ENCODE measurements at places on chromosomes 2 and 18.
A peak's percentile ranks its signal among the peaks of the same experiment; 100 is the strongest.

GRCh38 chr18:41537666-41538065, 417.4 kb upstream of the PIK3C3 start:
- DNase-seq, result no peak

GRCh38 chr2:138500592-138501424, 762 bp upstream of the SPOPL start:
- DNase-seq, result no peak

DNA sequence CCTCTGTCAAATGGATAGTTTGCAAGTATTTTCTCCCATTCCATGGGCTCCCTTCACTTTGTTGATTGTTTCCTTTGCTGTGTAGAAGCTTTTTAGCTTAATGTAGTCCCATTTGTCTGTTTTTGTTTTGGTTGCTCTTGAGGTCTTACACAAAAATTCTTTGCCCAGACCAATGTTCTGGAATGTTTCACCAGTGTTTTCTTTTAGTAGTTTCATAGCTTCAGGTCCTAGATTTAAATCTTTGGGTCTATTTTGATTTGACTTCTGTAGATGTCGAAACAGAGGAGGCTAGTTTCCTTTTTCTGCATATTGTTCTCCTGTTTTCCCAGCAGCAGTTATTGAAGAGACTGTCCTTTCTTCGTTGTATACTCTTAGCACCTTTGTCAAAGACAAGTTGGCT, 351.6 kb downstream of the PTPRM start:
- no peak for DNase-seq

- no peak for DNase-seq
Measured at GRCh38 chr2:232434563-232435374, 21.2 kb upstream of the ALPI start.

DNA sequence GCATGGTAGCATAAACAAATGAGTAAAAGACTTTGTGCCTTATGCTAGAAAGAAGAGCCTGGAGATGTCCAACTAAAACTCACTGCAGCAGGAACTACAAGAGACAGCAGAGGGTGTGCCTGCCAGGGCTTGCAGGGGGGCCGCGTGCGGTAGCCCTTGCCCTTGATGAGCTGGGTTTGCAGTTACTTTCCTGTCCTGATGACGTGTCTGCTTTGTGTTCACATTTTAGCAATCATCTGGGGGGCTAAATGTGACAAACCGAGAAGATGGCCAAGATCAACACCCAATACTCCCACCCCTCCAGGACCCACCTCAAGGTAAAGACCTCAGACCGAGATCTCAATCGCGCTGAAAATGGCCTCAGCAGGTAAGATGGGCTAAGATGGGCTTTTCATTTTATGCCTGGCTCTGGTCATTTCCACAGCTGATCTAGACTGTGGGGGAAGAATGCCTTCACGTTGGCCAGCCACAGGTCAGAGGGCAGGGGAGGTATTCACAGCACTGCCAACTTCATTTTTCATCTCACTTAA, 23.5 kb downstream of the CNGA3 start:
- no peak for DNase-seq

- DNase-seq, result no peak
Measured at GRCh38 chr2:199279146-199279545, 178.6 kb downstream of the SATB2 start.

GRCh38 chr2:6233993-6234392, 541.8 kb downstream of the SOX11 start:
- no peak for DNase-seq

- no peak for DNase-seq
Measured at GRCh38 chr2:73961823-73962615, 22.7 kb upstream of the TET3 start.

- no peak for DNase-seq
Measured at GRCh38 chr2:234674781-234675201, 177.9 kb upstream of the ARL4C start.

DNA sequence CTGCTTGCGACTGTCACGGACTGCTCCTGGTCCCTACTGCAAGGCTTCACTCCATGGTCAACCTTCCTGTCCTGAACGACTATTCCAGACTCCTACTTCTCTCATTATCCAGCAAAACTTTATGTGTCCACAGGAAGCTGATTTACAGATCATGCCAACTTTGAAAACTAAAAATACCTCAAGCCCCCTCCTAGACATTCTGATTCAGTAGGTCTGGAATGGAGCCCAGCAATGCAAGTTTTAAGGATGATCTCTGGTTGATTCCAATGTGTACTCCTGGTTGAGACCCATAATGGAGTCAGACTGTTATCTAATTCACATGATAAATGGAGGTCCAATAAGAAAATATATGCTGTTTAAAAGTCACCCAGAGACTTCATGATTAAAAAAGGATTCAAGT, 13.1 kb upstream of the LRATD1 start:
- no peak for DNase-seq

- no peak for DNase-seq
Measured at GRCh38 chr2:152383702-152384101, 48.7 kb downstream of the FMNL2 start.

GRCh38 chr2:96336873-96337272, 1.3 kb downstream of the NCAPH start:
- DNase-seq, result no peak

GRCh38 chr18:57798713-57799373, 4.3 kb downstream of the ATP8B1 start:
- no peak for DNase-seq

DNA sequence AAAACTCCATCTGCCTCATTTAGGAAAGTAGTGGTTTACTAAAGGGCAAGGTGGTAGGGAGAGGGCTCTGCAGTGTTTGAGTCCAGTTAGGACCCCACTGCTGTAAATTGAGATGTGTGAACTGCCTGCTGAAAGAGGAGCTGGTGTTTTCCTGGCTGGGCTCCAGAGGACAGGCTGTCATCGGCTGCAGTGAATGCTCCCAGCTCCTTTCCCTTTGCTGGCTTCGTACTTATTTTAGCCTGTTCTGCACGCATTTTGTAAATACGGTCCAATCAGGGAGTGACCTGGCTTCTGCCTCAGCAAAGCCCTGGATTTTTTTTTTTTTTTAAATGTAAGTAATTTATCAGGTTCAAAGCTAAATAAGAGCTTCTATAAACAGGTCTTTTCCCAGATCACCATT, 37.5 kb downstream of the SLC4A3 start:
- DNase-seq, result no peak

DNA sequence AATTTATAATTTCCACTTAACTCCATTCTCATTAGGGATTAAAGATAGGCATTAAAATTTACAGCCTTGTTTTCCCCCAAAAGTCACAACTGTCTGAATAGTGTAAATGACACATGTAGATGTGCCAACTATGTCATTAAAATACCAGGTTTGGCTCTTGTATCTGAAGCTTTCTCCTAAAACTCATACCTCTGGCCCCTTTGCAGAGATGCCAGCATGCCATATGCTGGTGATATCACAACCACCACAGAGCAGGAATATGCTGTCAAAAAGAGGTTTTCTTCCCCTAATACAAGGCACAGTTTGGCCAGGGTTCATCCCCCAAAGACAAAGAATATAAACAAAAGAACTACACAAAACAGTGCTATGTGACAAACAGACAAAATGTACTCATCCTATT, 65.4 kb downstream of the REV1 start:
- DNase-seq, result no peak

DNA sequence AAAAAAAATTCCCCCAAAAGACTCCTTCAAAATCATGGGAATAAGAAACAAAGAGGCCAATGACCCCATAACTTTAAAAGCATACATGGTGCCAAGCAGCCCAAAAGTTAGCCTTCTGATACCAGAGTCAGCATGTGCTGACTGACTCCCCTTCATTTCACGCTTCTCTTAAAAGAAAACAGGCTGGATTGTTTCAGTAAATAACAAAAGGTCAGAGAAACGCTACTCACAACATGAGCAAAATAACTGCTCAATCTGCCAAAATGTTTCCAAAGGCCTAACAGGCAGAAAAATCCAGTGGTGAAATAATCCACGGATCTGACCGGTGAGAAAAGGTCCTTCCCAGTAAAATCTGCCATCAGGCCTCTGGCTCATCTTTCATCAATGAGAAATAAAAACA, 71.6 kb downstream of the BCL2 start:
- no peak for DNase-seq

GRCh38 chr2:64192125-64192479, 47.9 kb upstream of the PELI1 start:
- no peak for DNase-seq

DNA sequence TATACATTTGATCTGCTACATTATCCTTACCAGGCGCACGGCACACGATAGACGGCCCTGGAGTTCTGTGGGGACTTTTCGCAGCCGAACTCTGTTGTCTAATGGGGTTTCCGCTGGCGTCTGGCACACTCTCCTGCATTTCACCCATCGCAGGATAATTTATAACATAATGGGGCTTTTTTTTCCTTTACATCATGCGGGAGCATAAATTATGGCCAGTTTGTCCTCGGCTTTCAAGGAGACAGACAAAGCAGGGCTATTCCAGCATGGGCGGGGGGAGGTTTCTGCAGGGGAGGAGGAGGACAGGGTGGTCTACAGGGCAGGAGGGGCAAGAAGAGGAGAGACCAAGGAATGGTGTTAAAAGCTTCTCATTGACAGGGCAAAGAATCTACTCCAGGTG, 279.8 kb downstream of the CELF4 start:
- no peak for DNase-seq

DNA sequence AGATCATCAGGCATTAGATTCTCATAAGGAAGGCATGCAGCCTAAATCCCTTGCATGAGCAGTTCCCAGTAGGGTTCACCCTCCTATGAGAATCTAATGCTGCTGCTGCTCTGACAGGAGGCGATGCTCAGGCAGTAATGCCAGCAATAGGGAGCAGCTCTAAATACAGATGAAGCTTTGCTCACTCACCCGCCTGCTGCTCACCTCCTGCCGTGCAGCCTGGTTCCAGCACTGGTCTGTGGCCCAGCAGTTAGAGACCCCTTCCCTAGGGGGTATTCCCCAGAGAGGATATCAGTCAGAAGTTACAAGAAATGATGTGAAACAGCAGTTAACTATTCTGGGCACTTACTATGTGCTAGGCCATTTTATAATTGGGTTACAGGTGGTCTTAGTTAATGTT, 226.0 kb downstream of the KCNJ3 start:
- DNase-seq, result no peak

- peak; percentile 26 for DNase-seq
Measured at GRCh38 chr2:234497594-234498235, 834 bp upstream of the ARL4C start.

DNA sequence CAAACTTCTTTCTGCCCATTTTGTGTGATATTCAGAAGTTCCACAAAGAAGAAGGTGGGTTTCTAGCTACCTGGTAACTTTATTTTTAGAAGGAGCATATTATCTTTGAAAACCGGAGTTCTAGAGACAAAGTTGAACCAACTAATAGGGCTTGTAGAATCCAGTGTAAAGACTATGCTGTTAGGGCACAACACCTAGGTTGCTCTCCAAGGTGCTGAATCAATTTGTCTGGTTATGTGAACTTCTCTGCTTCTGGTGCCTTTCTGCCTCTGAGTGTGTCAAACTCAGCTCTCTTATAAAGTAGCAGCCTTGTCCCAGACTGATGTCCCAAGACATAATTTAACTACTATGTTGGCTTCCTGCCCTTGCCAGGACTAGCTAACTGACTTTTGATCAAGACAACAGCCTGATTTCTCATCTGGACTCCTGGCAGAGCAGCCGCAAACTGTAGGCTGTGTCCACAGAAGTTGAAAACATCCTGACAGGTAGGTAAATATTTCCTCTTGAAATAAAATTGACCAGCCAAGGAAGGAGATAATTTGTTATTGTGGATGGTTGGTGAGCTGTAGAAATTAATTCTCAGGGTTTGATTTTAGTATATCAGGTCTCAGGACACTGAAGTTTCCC, 119.4 kb downstream of the CYRIA start:
- DNase-seq, result no peak

GRCh38 chr2:155223781-155224406, 525.4 kb downstream of the KCNJ3 start:
- no peak for DNase-seq

DNA sequence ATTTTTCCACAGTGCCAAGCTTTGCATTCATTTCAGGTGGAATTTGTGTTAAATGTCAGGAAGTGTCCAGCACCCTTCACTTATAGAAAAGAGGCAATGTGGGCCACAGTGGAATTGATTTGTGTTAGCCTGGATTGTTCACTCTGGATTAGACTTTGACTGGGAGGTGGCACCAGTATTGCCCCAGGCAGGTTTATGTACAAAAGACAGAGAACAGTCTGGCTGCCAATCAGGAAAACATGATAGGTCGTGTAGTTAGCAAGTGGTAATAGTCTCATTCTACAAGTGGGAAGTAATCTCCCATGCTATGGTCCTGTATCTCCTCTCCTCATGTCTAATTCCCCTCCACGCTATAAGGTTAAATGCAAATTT, 45.6 kb downstream of the RAB27B start:
- DNase-seq, result no peak

DNA sequence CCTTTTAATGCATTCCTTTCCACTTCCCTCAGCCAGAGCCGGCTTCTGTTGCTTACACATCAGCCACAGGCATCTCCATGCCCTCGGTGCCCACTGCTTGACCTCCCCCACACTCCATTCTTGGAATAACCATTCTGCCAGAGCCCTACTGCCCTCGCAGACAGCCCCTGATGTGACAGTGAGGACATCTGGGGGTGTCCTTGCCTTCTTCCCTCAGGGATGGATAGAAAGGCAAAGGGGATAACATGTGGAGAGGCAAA, 6.4 kb upstream of the NPPC start:
- no peak for DNase-seq

- DNase-seq, result no peak
Measured at GRCh38 chr18:27582760-27583412, 397.8 kb upstream of the CHST9 start.

DNA sequence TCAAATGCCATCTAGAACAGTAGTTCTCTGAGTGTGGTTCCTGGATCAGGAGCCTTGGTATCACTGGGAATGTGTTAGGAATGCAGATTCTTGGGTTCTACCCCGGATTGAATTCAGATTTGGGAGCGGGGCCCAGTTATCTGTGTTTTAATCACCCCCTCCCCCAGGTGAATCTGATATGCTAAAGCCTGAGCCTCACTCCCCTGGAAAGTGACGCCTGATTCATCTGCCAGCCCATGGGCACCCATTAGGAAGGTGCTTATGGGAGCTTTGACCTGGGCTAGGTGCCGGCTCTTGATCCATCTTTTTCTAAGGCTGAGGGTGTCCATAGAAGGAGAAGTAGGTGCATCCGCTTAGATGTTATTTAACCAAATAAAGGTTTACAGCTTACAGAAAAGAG, 199.4 kb downstream of the NEDD4L start:
- DNase-seq, result no peak

GRCh38 chr18:62329691-62330454, 4.8 kb downstream of the TNFRSF11A start:
- peak; percentile 44 for DNase-seq

DNA sequence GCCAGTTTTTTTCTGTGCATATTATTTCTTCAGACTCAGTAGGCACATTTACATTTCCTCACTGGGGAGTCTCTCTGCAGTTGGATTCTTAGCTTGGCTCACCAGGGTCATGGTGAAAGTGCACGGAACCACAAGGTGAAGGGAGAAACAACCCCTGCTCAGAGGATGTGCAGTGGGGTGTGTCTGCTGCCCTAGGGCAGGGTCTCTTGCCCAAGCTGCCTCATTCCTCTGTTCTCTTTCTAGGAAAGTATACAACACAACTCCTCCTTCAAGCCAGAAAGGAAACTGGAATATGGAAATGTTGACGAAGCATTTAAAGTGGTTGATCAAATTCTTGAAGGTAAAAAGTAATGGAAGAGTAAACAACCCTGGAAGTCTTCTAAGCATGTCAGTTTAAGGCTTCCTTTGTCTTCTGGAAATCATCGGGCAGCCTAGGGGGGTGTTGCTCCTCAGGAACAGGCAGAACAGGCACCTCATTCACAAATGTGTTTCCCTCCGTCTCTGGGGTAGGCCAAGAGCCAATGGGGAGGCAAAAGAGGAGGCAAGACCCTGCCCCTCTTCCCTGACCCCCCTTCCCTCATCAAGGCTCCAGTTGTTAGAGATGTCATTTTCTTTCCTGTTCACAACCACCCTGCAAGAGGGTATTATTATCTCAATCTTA, 41.4 kb downstream of the AOX1 start:
- DNase-seq, result no peak

Measured in CD4-positive, alpha-beta T cell treated with Interleukin-17A for 4 hours (primary cell).